ENCODE measurements at places on chromosomes 3 and 15.
A peak's percentile ranks its signal among the peaks of the same experiment; 100 is the strongest.

GRCh38 chr3:48952510-48953118 lies 34.0 kb downstream of the ARIH2 start:
- peak; percentile 47 for DNase-seq

GRCh38 chr3:157122116-157122515 lies 37.8 kb downstream of the CCNL1 start:
- DNase-seq = no peak

GRCh38 chr15:92883163-92883875 lies 16.8 kb upstream of the CHD2 start:
- peak; percentile 48 for DNase-seq

DNA sequence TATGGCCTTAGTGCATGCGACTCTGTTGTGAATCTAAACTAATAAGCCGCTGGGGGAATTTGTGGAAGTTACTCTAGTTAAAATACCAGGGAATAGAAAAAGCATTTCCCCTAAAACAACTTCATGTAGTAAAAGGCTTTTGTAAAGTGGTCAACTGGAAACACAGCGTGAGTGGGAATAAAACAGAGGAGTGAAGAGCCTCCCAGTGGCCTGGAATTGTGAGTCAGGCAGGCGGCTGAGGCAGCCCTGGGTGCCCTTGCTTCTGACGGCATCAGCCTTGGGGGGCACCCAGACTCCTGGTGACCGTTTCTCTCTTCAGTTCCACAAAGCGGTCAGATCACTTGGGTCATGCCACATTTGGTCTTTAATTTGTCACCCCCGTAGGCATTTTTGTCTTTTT lies 108.4 kb downstream of the GHSR start:
- DNase-seq = no peak

DNA sequence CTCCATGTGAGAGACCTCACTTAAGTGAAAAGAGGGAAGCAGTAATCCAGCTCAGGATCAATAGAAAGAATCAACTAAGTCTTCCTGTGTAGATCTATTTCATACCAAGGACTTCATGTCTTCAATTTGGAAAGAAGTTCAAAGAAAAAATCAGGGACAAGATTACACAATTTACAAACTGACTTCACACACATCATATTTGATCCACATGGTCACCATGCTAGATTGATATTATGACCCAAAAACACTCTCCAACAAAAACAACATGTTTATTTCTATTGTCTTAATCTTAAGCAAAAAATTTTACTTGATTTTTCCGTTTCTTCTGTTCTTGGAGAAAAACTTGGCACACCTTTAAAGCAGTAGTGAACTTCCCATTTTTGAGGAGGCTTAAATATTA lies 76.3 kb downstream of the THBS1 start:
- DNase-seq = no peak

- no peak for DNase-seq
Measured at GRCh38 chr3:159627229-159627628, 361.4 kb upstream of the IL12A start.

DNA sequence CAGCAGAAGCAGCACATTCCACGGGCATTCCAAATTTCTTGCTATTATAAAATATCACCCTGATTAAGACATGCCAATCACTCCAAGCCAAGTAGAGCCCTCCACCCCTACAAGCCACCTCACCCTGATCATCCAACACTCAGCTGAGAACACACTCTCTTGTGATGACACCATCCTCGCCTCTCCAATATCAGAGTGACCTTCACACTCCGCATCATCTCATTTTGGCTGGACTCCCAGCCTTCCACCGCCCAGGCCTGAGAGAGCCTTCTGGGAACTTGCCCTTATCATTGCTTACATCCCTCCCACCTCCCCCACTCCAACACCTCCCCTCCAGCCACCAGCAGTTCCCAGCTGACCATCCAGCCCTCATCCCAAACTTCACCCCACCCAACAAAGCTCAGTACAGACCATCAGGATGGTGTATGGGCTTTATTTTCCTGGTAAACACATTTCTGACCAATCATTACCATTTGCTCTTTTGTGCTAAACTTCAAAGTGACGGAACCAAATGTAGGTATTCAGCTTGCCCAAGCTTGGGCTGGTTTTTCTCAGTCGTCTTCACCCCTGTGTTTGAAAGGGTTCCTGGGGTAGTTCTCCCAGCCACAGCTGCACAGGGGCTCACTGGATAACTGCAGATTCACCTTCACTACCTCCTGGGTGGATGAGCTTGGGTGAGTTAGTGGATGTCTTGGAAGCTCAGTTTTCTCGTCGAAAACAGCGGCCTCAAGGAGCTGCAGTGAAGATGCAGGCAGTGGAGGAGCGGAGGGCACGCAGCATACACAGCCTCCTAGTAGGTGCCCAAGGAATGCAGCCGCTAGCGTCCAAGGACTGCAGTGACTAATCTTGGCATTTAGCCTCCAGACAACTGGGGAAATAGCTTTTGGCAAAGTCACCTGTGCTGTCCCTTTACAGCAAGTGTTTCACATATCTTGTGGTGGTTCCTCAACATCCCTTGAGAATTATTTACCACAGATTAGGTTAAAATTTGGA lies 115.1 kb downstream of the LIPC start:
- no peak for DNase-seq

DNA sequence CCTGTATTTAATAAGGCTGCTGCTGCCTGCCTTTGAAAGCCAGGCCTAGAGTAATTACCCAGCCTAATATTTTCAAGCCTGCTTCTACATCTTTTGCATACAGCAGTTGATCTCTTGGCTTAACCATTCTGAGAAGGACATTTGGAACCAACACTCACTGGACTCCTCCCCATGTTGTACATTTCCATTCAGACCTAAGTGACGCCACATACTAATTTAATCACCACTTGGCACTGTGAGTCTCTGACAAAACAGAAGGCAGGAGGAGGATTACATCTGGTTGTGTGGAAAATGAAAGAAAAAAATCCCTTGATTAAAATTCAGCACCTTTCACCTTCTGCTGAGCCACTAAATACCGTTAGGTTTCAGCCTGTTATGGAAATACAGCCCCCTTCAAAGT lies 102.2 kb upstream of the ARRDC4 start:
- DNase-seq = no peak

GRCh38 chr3:46520531-46520930 lies 22.8 kb downstream of the RTP3 start:
- DNase-seq = no peak

GRCh38 chr15:80612118-80612823 lies 82.8 kb upstream of the ABHD17C start:
- no peak for DNase-seq

GRCh38 chr3:142530296-142530695 lies 48.2 kb downstream of the ATR start:
- DNase-seq = no peak
